Aorta (tissue), 5 donors: ENCODE measurements at places on chromosomes 11 and 22. TPM values are rescaled to one million over a fixed set of nuclear protein-coding genes. Genes with fewer than 3 reads are reported as not detected.

DNA sequence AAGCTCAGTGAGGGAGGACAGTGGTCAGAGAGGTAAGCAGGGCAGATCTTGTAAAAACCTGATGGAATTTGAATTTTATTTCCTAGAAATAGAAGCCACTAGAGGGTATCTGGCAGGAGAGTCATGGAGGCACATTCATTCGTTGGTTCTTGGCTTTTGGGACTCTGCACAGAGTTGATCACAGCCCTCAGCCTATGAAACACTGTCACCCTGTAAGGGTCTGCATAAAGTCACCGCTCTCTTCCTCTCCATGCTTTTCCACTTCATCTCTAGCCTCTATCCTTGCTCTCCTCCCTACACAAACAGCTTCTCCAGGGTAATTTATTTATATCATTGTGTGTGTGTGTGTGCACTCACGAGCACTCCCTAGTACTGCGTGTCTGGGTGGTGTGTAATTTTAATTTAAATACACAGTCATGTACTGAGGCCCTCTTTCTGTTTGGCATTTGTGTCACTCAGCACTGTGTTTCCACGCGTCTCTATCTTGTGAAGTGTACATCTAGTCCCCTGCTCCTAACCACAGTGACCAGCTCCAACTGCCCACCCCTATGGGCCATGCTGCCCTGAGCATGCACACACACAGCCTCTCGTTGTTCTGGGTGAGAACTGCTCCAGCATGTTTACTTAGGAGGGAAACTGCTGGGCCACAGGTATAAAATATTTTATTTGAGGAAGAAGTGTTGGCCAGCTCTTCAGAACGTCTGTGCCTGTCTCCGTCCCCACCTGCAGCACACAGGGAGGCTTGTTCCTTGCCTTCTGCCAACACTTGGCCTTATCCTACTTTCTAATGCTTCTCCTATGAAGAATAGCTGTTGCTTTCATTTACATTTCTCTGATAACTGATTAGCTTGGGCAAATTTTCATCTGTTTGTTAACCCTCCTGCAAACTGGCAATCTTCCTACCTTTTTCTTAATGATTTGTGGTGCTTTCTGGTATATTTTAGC, 4.5 kb downstream of the KCNQ1OT1 start:
- DNase-seq = peak; percentile 17

DNA sequence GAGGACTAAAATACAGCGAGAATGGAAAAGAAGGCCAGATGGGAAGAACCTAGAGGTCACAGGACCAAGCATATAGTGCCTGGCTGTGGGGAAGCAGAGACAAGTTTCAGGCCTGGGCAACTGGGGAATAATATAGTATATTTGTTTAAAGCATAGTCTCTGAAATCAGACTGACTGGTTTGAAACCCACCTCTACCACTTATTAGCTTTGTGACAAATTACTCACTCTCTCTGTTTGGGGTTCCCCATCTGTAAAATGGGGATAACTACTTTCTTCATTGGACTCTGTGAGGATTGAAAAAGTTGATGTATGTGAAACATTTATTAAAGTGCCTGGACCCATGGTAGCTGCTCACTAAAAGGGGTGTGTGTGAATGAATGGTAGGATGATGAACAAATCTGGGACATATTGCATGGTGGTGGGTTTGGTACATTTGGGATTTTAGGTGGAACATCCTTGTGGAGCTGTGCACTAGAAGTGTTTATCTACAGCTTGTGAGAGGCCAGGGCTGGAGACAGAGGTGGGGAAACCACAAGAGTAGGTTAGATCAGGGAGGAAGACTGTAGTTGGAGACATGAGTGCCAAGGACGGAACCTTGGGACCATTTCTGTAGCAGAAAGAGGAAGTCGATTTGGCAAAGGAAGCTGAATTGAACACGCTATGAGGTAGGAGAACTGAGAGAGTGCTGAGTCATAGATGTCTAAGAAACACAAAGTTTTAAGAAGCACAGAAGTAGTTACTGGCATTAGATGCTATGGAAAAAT, 52.6 kb downstream of the SWAP70 start:
- peak; percentile 55 for DNase-seq

GRCh38 chr22:33803371-33804282, 116.6 kb downstream of the LARGE1 start:
- DNase-seq = no peak

GRCh38 chr11:69914286-69915150, 95.3 kb upstream of the FGF3 start:
- peak; percentile 49 for DNase-seq

DNA sequence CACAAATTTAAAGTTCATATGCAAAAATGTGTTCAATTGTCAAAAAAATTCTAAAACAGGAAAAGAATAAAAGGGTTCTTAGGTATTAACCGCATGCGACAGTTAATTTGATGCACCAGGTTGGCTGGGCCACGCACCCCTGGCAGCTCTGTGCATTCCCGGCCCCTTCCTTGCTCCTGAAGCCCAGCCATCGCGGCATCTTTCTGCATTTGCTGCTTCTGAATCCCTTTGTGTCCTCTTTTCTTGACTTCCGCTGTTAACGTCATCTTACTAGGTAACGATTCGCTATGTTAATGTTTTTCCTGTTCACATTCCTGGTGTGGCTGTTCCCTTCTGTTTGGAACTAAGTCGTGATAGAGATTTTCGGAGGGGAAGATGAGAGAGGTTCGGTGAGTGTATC, 7.9 kb upstream of the KLHDC7B start:
- peak; percentile 41 for DNase-seq

GRCh38 chr11:95066716-95067038, at the start of gene SRSF8:
TSS of gene SRSF8 (plus strand) at chr11:95066919. CDS start at chr11:95067227, 308 bp downstream.
- no peak for DNase-seq

DNA sequence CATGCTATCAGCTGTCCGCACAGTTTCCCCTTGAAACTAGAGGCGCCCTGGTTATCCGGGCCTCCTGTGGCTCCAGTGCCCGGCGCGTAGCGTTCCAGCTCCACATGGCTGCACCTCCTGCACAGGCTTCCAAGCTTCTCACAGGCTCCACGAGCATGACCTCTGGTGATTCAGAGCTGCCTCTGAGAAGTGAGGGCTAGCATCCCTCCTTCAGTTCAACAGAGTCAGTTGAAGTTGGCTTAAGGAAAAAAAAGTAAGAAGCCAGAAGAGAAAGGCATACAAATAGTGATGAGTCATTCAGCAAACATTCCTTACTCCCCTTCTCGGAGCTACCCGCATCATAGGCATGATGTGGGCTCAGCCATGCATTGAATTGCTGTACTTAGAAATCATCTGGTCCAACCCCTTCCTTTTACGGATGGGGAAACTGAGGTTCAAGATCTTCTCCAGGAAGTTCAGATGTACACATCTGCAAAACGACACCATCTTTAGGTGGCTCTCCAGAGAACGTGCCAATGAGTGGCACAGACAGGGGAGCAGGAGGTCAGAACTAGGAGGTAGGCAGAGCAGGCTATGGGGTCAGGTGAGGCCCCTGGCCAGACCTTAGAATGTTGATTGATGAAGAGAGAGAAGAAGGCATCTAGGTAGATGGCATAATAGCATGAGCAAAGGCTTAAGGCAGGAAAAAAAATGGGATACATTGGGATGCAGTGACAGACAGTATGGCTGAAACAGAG, 216.3 kb upstream of the TBCEL start:
- DNase-seq = peak; percentile 70

DNA sequence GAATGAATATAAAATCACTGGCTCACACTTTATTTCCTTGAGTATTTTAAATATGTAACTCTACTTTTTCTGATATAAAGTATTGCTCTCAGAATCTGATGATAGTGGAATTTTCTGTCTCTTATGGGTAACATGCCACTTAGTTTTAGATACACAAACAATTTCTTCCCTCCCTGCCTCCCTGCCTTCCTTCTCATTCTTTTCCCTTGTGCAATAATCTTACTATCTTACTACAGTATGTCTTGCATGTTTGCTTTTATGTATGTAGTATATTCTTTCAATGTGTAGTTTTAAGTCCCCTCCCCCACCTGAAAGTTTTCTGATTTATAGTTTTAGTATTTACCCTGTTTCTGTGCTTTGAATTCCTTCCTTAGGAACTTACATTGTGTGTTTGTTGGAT, 48.4 kb downstream of the INSC start:
- DNase-seq = no peak

DNA sequence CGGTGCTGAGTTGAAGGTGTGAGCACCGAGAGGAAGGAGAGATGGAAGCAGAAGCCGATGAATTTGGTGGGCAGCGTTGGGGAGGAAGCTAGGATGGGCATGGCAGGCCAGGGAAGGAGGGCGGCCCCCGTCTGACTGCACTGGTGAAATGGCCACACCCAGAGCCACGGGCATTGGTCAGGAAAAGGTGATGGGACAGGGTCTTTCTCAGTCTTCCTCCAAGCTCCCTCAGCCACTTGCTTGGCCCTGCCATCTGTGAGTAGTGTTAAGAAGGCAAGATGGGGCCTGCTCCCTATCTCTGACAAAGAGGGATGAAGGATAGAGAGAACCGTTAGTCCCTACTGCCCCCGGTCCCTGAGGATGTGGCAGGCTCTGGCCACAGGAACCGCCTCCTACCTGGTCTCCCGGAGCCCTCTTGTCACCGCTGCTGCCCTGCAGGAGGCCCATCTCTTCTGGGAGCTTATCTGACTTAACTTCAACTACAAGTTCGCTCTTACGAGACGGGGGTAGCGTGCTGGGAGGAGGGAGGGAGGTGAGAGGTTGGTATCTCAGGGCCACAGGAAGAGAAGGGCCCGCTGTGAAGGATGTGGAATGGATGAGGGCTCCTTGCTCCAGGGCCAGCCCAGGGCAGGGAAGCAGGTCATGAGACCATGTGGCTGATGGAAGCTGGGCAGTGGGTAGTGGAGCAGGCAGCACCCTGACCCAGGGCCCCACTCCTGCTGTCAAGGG, 6.8 kb downstream of the MCAM start:
- no peak for DNase-seq

DNA sequence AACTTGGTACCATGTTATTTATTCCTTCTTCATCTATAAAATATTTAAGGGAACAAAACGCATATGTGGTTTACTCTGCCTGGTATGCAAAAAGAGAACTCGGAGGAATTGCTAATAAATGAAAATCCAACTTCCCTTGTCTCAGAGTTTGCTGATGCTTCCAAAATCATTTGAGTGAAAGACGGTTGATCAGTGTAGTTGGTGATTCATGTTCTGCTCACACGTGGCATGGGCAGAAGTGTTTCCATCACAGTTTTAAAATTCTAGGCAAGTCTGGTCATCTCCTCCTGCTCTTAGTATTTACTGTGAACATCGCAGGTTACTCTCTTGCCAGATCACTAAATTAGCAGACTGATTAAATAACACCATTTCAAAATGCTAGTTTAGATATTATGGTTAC, 11.9 kb upstream of the PARVB start:
- no peak for DNase-seq

DNA sequence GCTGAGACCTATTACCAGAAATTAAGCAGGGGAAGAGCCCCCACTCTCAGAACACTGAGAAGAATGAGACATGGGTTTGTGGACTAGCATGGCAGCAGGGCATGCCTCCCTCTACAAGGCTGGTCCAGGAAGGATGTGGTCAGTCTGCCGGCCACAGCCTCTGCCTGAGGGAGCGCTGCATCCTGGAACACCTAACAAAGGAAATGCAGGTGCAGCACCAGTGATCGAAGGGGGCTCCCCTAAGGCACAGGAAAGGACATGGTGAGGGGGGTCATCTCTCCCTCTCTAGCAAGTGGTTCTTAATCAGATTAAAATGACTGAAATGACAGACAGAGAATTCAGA, 40.6 kb upstream of the ARL14EP start:
- DNase-seq = no peak

GRCh38 chr11:80846979-80847378, 1406.1 kb upstream of the TENM4 start:
- DNase-seq = no peak

- DNase-seq = no peak
Observed at GRCh38 chr11:12822392-12823022, 148.3 kb downstream of the TEAD1 start.

- DNase-seq = no peak
Observed at GRCh38 chr11:83502041-83502440, 215.9 kb upstream of the CCDC90B start.

GRCh38 chr11:116513894-116514293, 258.9 kb downstream of the BUD13 start:
- no peak for DNase-seq

DNA sequence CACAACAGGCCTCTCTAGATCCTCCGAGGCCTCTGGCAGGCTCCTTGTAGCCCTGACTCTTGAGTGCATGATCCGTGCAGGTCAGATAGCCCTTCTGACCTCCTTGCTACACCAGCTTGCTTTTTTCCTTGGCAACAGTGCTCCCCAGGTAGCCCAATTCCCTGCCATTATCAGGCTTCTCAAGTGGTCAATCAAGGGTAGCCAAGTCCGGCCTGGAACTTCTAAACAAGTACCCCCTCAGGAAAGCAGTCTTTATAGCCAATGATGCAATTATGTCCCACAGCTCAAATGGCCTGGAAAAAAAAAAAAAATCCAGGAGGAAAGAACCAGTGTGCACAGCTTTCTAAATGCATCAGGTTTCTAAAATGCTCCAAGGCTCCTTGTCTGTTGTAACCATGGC, 59.8 kb downstream of the TENM4 start:
- no peak for DNase-seq

DNA sequence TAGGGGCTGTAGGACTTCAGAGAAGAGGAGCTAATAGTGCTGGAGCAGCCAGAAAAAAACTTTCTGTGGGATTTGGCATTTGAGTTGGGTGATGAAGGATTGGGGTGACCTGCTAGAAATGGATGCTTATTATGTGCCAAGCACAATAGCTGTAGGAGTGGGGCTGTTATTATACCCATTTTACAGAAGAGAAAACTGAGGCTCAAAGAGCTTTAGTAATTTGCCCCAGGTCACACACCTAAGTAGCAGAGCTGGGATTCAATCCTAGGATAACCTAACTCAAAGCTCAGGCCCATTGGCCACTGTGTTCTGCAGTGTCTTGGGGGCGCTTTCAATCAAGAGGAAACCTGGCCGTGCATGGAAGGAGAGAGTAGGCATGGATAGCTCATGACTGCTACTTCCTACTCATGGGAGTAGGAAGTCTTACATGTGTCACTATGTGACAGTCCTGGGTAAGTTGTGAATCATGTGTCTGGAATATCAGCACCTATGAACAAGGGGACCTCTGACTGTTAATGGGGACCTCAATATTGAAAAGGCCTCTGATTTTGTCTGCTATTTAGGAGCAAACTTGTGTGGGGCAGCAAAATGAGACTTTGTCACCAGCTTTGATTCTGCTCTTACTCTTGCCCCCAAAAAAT, 6.1 kb upstream of the ELF5 start:
- DNase-seq = no peak

DNA sequence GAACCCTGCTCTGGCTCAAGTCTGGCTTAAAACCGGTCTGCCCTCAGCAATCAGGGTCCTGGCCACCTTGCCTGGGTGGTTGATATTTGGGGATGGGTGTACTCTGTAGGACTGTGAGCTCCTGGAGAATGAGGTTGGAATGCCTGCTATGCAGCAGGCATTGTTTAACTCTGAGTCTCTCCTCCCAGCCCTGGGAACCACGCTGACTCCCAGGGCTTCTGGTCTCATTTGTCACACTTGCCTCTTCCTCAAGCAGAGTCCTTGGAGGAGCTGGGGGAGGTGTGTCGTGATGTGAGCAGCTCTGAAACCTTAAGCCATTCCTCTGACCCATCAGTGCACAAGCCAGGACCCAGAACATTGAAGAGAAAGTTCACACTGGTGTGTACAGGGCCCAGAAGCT, 340.1 kb downstream of the MN1 start:
- peak; percentile 67 for DNase-seq

The HBG2 gene
- total RNA-seq = not detected

The DDIAS gene
- total RNA-seq = 0.49 TPM

The IL18 gene
- total RNA-seq = 17.1 TPM

The PACS1 gene
- 85.7 TPM for total RNA-seq

The APOL5 gene
- not detected for total RNA-seq

The AMPD3 gene
- total RNA-seq = 16.9 TPM

The HTR3A gene
- total RNA-seq = not detected

The ANKK1 gene
- total RNA-seq = 0.16 TPM

The MPEG1 gene
- total RNA-seq = 27.0 TPM

The PGGHG gene
- 42.1 TPM for total RNA-seq
